AG09309 (cell line): ENCODE measurements at places on chromosomes 4 and X.

DNA sequence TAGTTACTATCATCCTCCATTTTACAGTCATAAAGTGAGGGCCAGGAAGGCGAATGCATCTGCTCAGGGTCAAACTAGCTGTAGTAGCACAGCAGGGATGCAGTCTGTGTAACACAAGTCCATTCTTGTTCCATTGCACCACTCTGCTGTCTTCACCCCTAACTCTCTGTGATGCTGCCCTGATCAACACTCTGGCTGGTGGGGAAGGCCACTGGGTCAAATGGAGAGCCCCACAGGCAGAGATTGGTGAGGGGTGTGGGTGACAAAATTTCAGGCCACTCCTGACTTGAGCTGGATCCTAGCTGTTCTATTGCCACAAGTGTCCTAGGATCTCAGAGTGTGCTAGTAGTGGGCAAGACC, 136.5 kb downstream of the PJA1 start:
- DNase-seq: no peak

DNA sequence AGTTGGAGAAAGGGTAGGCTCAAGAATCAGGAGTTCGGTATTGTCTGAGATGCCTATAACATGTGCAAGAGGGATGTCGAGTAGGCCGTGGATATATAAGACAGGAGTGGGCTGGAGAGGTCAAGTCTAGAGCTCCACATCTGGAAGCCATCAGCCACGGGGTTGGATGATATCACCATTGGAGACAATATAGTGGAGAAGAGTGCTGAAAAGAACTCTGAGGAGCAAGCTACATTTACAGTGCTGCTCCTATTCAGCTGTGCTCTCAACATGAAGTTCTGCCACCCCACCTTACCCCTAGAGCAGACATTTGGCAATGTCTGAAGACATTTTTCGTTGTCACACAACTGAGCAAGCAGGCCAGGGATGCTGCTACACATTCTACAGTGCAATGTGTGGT, 20.9 kb upstream of the PLAC1 start:
- DNase-seq: no peak

- no peak for DNase-seq
Measured at GRCh38 chr4:177057186-177057585, 252.5 kb upstream of the NEIL3 start.

DNA sequence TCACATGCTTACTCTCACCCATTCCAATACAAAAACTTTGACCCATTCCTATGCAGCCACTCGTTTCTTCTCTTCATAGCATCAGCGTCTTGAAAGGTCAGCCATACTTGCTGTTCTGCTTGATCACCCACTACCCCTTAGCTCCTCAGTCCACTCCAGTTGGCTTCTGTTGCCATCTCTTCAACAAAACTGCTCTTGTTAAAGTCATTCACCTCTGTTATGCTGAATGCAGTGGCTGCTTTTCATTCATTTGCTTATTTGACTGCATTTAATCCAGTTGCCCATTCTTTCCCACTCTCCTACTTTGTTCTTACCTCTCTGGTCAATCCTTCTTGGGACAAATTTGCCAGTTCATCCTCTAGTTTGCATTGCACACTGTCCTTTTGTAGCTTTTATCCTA, 24.9 kb downstream of the CEP135 start:
- no peak for DNase-seq

DNA sequence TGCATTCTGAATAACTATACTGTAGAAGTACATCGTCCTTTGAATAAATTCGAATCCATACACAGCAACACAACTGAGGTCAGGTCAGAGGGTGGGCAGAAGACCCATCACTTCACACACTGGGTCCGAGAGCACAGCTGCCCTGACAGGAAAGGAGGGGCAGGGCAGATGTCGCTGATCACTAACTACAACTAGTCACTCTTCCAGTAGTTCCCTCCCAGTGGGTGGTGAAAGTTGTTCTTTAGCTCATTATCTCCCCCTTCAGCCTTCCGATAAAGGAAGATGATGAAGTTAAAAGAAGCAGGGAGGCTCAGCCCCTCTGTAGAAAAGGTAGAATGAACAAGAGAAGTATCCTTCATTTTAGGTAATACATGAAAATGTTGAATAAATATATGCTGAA, 278.9 kb downstream of the INPP4B start:
- DNase-seq: no peak

- DNase-seq: no peak
Measured at GRCh38 chr4:123731035-123731434, 334.4 kb downstream of the SPRY1 start.

DNA sequence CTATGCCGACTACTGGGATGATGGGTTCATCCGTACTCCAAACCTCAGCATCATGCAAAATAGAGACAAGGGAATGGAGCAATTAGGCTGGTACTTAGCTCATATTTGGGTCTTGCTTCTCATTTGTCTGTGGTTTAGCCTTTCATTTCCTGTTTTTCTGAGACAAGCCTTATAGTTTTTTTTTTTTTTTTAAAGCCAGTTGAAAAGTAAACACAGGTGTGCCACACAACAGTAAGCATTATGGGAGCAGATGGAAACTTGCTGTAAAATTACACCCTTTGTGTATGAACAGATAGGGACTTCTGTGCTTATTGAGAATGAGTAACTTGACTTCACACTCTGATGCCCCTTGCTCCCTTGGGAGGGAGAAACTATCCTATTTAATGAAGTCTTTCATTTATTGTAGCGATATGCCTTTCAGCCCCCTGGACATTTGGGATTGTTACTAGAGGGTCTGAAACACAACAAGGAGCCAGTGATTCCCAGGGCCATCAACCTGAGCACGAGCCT, 13.7 kb downstream of the RASSF6 start:
- no peak for DNase-seq

GRCh38 chrX:80388206-80388605, 32.0 kb upstream of the TENT5D start:
- DNase-seq: no peak

GRCh38 chr4:164287173-164287572, 466.8 kb upstream of the SMIM31 start:
- no peak for DNase-seq

- no peak for DNase-seq
Measured at GRCh38 chr4:5045097-5045496, 6.2 kb upstream of the STK32B start.

DNA sequence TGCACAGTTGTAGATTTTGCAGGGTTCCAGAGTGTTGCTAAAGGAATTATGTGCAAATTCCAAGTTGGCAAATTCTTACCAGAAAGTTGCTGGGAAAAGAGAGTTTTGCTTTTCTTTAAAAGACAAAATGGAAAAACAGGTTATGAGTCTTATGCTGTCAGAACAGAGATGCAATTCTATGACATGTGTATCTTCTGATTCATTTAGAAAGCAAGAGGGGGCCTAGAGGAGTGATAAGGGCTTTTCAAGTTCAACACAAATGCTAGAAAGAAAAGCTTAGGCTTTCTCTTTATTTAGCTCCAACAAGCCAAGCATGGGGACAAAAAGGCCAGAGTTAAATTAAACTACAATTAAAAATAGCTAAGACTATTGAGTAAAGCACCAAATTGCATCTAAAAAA, 72.4 kb upstream of the GATB start:
- no peak for DNase-seq

- DNase-seq: no peak
Measured at GRCh38 chrX:40938423-40938822, 146.8 kb upstream of the USP9X start.

- DNase-seq: no peak
Measured at GRCh38 chrX:122422547-122422946, 761.5 kb upstream of the GRIA3 start.

GRCh38 chr4:189098932-189099696, 841.6 kb upstream of the FRG1 start:
- DNase-seq: no peak
